ENCODE measurements at places on chromosomes 12 and 14.

GRCh38 chr12:7096006-7096932 lies 4.0 kb upstream of the C1R start:
- no peak for DNase-seq

DNA sequence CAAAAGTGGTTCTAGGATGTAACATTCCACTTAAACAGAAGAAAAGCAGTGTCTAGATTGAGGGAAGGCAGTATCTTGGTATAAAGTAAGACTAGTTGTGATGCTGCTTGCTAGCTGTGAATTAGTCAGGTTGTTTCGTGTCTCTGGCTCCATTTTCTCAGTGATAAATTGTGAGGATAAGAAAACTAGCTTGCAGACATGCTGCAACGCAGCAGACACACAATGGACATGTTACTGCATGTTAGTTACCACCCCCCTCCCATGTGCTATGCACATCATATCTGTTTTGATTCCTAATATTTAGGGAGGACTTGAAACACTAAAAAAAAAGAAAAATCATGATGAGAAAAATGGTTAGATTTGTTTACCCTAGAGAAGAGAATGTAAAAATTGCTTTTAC lies 2.9 kb downstream of the CCNK start:
- no peak for DNase-seq

DNA sequence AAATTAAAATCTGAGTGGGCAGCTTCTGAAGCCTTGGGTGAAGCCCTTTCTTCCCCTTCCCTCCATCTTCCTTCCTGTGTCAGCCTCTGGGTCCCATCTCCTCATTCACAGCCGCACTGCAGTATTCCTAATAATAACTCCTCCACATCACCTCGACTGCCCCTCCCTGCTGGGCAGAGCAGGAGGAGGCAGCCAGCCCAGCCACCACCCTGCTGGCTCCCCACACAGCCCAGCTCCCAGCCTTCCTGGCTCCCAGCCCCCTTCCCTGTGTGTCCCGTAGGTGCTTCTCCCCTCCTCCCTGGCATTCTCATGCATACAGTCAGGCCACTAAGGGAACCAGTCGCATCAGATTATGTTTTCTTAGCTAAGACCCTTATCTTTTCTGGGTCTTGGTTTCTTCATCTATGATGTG lies 3.7 kb downstream of the IFFO1 start:
- no peak for DNase-seq

- no peak for DNase-seq
These were observed 74.1 kb upstream of the SLC38A2 start for GRCh38 chr12:46446645-46447044.

- DNase-seq: no peak
These were observed 5.2 kb downstream of the EPYC start for GRCh38 chr12:90999527-90999926.

- no peak for DNase-seq
These were observed 6.0 kb downstream of the KRT75 start for GRCh38 chr12:52428121-52428520.

- no peak for DNase-seq
These were observed 255.0 kb downstream of the NAV3 start for GRCh38 chr12:78085542-78086182.

- no peak for DNase-seq
These were observed 14.7 kb downstream of the MFAP5 start for GRCh38 chr12:8647968-8648367.

- DNase-seq: no peak
These were observed 89.7 kb downstream of the PPP2R5E start for GRCh38 chr14:63453443-63453936.

DNA sequence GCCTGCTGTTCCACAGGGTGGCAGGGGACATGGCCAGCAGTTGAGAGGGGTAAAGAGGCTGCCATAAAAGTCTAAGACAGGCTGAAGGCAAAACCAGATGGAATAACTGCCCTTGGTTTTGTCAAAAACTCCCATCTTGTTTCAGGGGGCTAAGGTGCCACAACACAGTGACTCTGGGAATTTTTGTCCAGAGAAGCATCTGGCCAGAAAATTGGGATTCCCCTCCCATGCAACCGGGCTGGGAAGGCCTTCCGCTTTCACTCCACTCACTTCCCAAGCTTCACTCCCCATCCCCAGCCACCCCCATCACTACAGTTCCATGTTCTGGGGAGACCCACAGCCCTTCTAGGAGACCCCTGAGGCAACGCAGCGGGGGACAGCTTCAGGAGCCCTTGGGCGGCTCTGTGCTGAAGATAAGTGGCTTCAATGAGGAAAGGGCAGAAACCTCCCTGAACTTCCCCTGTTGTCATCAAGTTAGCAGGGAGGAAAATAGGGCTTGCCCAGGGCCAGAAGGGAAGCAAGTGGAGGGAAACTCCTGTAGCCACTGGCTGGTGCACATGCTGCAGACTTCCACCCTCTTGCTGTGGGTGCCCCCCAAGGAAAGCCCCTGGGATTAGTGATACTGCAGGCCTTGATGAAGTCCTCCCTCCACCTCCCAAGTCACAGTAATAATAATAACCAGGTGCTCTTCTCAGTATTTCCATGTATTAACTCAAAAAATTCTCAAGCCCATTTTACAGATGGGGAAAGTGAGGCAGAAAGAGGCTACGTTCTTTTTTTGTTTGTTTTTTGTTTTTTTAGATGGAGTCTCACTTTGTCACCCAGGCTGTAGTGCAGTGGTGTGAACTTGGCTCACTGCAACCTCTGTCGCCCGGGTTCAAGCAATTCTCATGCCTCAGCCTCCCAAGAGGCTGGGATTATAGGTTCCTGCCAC lies 6.0 kb downstream of the TMEM229B start:
- no peak for DNase-seq

- DNase-seq: no peak
These were observed 36.6 kb downstream of the STAB2 start for GRCh38 chr12:103623716-103624115.

DNA sequence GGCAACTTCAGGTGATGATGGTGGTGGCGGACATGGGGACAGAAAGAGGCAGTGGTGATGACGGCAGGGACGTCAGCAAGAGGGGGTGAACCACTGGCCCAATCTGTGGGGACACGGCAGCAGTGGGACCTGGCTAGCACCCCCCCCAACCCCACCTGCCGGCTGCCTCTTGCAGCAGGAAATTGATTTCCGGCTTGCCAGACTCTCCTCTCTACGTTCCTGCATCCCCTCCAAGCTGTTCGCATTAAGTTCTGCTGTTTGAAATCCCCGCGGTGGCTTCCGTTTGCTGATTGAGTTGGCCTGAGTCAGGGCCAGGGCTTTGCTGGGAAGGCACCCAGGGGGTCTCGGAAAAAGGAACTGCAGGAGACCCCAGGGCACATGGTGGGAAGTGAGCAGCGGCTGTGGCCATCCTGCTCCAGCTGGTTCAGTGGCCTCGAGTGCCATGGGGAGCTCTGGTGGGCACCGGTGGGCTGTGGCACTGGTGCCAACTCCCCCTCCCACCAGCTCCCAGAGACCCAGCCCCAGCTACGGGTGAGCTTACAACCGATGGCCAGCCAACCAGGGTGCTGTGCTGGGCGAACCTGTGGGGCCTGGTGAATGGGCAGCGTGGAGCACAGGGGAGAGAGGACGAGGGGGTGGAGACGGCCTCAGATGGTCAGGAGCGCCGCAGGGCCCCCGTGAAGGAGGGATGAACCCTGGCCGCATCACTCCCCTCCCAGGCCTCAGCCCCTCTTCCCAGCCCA lies 14.6 kb upstream of the NUDT14 start:
- no peak for DNase-seq

GRCh38 chr14:68146818-68147217 lies 327.2 kb downstream of the RAD51B start:
- DNase-seq: peak; percentile 41

DNA sequence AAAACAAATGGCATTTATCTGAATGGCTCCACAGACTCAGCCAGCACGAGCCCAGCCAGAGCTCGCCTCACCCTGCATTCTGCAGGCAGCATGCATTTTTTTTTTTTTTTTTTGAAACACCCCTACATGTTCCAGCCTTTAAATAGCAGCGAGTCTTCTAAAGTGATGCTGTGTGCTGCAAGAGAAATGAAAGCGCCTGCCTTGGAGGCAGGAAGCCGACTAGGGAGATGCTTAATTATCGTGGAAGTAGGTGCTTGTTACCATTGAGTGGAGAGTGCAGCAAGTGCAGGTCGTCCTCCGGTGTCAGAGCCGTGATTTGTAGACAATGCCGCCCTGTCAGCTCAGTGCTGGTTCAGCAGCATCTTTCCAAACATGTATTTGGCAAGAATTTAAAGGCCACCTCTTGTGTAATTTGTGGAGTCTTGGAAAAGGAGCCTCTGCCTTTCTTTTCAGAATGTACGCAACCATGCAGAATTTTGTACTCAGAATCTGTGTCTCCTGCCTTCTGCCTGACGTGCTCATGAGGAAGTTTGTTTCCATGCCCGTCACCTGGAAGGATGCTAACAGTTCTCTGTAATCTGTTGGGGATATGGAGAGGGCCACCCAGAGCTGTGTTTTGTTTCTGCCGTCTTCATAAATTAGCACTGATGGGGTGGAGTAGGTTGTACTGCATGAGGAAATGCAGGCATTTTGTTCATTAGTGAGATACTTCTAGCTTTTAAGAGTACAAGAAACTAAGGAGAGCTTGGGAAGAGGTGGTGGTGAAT lies 345.9 kb upstream of the RGS6 start:
- DNase-seq: no peak

GRCh38 chr12:84315926-84316325 lies 596.7 kb downstream of the SLC6A15 start:
- no peak for DNase-seq

DNA sequence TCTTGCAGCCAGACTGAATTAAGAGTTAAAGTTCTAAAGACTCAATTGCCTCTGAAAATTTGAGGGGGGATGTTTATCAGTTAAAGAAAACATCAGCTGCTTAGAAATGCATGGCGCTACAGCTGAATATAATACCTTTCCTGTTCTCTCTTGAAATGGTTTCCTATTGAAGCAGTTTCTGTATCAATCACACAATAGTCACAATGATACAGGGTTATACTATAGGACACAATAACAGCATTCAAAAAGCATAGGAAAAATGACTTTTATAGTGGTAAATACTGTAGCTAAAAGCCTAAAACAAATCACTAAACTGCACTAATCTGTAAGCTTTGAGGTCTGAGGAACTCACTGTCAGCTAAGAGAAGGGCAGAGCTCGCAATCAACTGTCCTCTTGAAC lies 15.2 kb downstream of the MDGA2 start:
- no peak for DNase-seq

DNA sequence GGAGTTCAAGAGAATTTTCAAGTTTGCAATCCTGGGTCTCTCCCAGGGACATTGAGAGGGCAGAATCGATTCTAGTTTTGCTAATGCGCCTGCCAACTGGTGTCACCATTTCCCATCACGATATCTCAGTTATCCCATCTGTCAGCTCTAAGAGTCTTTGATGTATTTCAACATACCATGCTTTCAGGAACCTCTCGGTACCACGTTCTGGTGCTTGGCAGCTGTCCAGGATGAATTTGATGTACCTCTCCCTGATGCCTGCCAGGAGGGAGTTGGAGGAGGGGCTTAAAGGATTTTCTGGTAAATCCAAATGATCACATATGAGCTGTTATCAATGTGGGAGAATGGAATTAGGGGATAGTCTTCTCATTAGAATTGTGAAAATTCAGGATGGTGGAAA lies 332.5 kb downstream of the RGS6 start:
- no peak for DNase-seq

- no peak for DNase-seq
These were observed 195.5 kb downstream of the EGLN3 start for GRCh38 chr14:33755358-33755757.

GRCh38 chr12:93783832-93784231 lies 106.7 kb downstream of the CRADD start:
- DNase-seq: no peak

GRCh38 chr14:36975834-36976233 lies 196.6 kb downstream of the SLC25A21 start:
- DNase-seq: no peak
